Stromal cell of bone marrow (primary cell): ENCODE measurements at places on chromosomes 1 and 21.
A peak's percentile ranks its signal among the peaks of the same experiment; 100 is the strongest.

DNA sequence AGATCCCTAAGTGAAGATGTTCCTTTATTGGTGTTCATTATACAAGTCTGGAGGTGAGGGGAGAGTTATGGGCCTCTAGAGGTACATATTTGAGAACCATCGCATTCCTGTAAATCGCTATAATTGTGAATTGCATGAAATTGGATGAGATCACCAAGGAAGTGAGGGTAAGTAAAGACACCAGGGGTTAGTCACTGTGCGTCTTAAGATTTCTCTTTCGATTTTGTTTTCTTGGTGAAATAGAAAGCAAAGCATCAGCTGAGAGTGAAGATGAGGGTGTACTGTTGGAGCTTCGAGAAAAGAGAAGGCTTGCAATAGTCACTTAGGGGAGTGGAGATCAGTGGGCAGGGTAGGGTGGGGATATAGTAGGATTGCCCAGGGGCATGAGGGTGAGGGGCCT lies 82.1 kb downstream of the RAVER2 start:
- DNase-seq = no peak

GRCh38 chr1:169044296-169044695 lies 62.2 kb upstream of the ATP1B1 start:
- no peak for DNase-seq

GRCh38 chr1:9537863-9538668 lies 1.2 kb upstream of the SLC25A33 start:
- DNase-seq = no peak

- no peak for DNase-seq
Measured at GRCh38 chr1:24768873-24769605, 23.8 kb downstream of the CLIC4 start.

DNA sequence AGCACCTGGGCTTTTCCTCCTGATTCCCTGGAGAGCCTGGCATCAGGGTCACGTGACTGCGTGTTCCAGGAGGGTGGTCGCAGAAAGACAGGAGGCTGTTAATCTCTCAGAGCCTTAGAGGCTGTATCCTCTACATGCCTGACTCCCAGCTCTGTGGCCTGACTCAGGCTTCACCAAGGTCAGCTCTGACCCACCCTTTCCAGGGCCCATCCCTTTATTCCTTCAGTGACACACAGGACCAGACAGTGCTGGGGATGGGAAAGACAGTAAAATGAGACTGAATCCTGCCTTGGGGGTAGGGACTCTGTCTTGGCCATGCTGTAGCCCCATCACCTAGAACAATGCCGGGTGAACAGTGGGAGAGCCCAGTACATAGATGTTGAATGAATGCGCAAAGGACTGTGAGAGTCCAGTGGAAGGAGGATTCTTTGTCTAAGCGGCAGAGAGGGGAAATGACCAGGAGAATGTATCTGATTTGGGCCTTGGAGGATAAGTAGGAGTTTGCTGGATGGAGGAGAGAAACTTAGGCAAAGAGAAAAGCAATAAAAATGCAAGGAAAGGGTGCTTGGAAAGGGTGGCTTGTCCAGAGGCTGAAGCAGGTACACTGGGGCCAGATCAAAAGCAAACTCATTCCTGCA lies 33.0 kb downstream of the EPHX1 start:
- no peak for DNase-seq

DNA sequence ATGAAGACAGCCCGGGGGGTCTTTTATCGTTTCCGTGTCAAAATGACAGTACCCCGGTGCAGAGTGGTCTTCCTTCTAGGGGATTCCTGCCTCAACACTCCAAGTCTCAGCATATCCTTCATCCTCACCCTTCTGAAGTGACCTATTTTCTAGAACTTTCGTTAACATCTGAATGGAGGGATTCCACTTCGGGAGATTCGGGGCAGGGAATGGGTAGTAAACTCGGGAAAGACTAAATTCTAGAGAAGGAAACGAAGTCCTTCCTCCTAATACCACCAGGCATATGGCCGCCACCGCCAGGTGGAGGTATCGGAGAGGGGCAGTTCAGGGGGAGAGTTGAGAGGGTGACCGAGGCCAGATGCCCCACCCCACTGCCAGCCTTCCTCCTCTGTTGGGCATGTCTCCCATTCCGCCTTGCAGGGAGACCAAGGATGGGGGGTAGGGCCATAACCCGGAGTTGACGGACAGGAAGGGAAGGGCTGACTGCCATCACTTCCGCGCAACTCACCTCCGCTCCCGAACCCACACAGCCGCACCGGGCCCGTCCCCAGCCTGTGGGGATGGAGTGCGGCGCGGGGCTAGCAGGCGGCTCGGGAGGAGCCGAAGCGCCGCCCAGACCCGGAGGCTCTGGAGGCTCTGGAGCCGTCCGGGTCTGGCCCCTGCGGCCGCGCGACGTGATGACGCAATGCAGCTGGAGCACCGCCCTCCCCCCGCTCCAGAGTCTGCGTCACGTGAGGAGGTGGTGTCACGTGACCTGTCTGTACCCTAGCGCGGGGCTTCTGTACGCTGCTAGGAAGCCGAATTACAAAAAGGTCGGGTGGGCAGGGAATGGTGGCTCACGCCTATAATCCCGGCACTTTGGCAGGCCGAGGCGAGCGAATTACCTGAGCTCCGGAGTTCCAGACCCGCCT lies at the start of gene KLHL12:
KLHL12 (minus strand) TSS at position 654 of the 911 bp plus-strand sequence. CDS start 2,072 bp downstream, outside the sequence.
- DNase-seq = peak; percentile 89

GRCh38 chr21:39373634-39374033 lies 24.7 kb upstream of the HMGN1 start:
- no peak for DNase-seq

- no peak for DNase-seq
Measured at GRCh38 chr21:44012474-44013379, 618 bp downstream of the TRAPPC10 start.

- no peak for DNase-seq
Measured at GRCh38 chr1:195462646-195463045, 1145.6 kb downstream of the KCNT2 start.

- DNase-seq = no peak
Measured at GRCh38 chr1:239742416-239743109, 349.1 kb upstream of the FMN2 start.

DNA sequence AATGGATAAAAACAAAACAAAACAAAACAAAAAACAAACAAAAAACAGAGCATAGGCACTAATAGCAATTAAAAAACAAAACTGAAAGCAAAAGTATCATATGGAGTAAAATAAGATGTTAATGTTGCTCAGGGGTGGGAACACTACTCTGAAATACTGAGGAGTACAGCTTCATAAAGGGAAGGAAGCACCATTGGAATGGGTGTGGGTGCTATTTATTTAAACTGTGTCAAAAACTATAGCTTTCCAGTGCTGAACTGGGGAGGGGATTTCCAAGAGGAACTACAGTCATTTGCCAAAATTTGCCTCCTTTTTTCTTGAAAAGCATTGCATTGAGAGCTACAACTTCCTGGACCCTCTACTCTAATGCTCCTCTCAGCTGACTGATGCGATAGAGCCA lies 40.0 kb downstream of the SPTA1 start:
- no peak for DNase-seq

GRCh38 chr1:85278853-85279314 lies 2.5 kb upstream of the BCL10 start:
- peak; percentile 95 for DNase-seq

DNA sequence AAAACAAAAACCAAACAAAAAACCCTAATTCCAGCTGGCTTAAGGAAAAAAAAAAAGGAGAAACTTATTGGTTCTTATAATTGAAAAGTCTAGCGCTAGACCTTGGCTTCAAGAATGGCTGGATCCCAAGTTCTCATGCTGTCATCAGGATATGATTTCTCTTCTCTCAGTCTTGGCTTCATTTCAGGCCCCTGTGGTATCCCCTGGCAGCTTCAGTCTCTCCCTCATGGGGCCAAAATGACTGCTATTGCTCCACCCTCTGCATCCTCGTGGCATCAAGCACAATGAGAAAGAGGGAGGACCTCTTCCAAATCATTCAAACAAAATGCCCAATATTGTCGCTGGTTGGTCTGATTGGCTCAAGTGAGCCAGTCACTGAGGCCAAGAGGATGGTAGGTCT lies 80.7 kb downstream of the GIPC2 start:
- peak; percentile 76 for DNase-seq

DNA sequence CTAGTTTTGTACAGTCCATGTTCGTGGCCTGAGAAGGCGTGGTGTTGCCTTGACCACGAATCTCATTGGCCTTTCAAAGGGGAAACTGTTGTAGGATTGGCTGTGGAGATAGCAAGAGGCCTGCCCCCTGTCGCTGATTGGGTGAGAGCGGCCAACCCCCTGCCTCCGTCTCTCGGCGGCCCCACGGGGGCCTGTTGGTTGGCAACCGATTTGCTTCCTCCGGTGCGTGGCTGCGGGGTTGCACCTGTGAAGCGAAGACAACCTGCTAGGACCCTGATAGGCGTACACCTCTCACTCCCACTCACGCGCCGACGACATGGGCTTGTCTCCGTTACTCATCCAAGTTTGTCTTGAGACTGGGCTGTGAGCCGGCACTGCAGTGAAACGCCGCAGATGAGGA lies at the start of gene UBE2U:
UBE2U (plus strand) TSS at position 204 of the 400 bp plus-strand sequence. CDS start 428 bp downstream, outside the sequence.
- DNase-seq = no peak

DNA sequence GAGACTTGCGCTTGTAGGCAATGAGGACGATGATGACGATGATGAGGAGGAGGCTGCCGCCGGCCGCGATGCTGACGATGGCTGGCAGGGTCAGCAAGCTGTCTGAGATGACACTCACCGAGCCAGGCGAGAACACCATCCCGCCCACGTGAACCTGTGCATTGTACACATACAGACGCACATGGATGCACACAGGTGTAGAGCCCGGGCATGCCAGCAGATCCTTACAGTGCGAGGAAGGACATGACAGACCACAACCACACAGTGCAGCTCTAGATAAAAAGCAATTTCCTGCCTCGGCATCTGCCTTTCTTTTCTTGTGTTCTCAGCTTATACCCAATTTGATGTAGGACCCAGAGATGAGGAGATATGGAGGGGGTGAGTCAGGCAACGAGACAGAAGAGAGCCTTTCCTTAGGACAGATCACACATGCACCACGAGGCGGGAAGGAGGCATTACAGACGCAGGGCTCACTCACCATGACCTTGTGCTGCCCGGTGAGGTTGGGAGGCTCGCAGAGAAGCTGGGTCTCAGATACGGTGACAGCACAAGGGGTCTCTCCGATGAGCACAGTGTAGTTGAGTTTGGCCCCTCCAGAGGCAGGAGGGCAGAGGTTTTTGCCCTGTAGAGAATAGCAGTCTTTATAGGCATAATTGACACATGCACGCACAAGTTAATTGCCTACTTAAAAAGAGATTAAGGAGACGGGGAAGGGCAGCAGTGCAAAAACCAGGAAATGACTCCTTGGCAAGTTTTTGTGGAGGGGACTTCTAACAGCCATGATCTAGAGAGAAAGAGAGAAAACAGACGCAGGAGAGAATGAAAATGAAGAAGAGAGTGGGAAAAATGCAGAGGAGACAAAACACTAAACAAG lies 133.9 kb upstream of the CD34 start:
- no peak for DNase-seq

GRCh38 chr1:32208891-32209328 lies at the start of gene DCDC2B:
Gene DCDC2B, plus strand, starts transcription at chr1:32209089. Its CDS starts 5 bp downstream, at chr1:32209094.
- DNase-seq = no peak

DNA sequence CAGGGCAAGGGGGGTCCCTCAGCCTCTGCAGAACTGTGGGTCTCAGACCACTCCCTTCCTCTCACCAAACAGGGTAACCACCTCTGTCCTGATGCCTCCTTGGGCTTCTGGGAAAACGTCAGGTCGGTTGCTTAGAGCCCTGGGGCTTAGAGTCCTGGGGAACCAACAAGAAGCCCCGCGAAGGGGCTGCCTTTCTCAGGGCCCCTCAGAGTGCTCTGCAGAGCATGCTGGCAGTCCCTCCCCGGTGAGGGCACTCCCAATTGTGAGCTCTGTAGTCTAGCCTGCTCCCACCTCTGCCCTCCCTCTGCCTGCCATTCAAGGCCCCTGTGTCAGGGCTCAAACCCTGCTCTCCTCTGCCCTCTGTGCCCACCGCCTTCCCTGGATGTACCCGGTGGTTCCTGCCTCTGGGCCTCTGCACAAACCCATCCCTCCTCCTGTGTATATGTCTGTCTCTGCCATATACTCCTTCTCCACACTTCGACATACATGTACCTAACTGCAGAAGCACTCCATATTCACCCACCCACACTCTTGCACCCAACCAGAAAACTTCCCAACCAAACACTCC lies 92.3 kb downstream of the DMRTB1 start:
- DNase-seq = no peak

GRCh38 chr1:58874757-58875755 lies 91.2 kb upstream of the JUN start:
- peak; percentile 33 for DNase-seq

GRCh38 chr1:181620183-181620582 lies 136.9 kb downstream of the CACNA1E start:
- no peak for DNase-seq

DNA sequence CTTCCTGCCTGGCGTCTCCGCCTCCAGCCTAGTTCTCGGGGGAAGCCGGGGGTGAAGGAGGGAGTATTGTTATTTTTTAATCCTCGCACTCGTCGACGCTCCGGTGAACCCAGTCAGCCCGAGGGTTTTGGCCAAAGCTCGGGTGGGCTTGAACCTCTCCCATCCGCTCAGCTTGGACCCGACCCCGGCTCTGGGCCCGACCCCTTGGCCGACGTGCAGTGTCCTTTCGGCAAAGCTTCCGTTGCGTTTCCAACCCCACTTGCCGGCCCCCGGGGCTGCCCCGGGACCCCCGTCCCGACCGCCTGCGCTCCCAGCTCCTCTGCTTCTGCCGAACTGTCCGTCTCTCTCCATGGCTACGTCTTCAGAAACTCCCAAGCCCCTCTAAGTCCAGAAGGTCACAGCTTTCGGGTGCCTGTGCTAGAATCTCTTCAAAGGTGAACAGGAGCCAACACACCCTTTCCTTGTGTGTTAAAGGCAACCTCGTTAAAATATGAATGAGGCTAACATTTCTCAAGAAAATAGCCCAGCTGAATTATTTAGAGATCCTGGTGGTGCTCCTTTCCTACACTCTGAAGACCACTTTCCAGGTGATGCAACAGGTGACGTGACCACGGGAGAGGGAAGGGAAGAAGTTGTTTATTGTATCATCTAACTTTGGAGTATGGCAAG lies 647 bp downstream of the DESI2 start:
- DNase-seq = no peak

GRCh38 chr1:153250166-153250565 lies 9.3 kb upstream of the LORICRIN start:
- DNase-seq = no peak
